ENCODE measurements at places on chromosomes 1 and 21.

- DNase-seq, result peak; percentile 10
Observed at GRCh38 chr1:220527279-220527907, 543 bp upstream of the MARK1 start.

- no peak for DNase-seq
Observed at GRCh38 chr21:35422011-35422410, 372.9 kb upstream of the RUNX1 start.

DNA sequence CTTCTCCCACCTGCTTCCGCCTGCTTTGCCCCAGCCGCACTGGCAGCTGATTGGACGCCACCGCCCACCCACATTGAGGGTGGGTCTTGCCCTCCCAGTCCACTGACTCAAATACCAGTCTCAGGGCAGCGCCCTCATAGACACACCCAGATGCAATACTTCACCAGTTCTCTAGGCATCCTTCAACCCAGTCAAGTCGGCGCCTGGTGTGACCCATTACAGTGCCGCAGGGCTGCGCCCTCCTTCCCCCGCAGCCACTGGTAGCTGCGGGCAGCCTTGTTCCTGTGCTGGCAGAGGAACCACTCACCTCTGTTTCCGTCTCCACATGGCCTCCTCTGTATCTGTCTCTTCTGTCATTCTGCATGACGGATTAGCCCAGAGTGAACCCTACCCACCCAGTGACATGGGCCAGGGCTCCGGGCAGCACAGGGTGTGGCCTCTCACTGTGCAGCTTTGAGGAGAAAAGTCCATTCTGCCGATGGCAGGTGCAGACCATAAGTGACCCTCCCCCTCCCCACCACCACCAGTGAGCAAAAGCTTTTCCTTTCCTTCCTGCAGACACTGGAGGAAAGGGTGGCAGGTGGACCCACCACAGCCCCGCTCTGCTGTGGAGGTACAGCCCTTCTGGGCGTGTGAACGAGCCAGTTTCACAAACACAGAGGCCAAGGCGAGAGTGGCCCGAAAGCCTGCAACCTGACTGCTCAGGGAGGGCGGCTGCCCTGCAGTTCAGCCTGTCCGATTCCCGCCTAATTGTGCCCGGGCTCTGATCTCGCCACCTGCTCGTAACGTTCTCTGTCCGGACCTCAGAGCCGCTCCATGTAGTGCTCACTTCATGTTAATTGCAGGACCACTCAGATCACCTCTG lies 57.1 kb downstream of the FAAP20 start:
- no peak for DNase-seq

GRCh38 chr21:44720170-44720569 lies 8.8 kb upstream of the TSPEAR start:
- no peak for DNase-seq

- no peak for DNase-seq
Observed at GRCh38 chr1:42783092-42783491, 1.7 kb upstream of the TMEM269 start.

GRCh38 chr1:207402744-207403143 lies 51.4 kb upstream of the CR2 start:
- no peak for DNase-seq

GRCh38 chr1:43708002-43708410 lies 670 bp downstream of the ST3GAL3 start:
- no peak for DNase-seq

GRCh38 chr1:90174246-90174645 lies 179.3 kb downstream of the ZNF326 start:
- no peak for DNase-seq

GRCh38 chr21:33070744-33070997 lies 730 bp downstream of the OLIG1 start:
- DNase-seq, result no peak

DNA sequence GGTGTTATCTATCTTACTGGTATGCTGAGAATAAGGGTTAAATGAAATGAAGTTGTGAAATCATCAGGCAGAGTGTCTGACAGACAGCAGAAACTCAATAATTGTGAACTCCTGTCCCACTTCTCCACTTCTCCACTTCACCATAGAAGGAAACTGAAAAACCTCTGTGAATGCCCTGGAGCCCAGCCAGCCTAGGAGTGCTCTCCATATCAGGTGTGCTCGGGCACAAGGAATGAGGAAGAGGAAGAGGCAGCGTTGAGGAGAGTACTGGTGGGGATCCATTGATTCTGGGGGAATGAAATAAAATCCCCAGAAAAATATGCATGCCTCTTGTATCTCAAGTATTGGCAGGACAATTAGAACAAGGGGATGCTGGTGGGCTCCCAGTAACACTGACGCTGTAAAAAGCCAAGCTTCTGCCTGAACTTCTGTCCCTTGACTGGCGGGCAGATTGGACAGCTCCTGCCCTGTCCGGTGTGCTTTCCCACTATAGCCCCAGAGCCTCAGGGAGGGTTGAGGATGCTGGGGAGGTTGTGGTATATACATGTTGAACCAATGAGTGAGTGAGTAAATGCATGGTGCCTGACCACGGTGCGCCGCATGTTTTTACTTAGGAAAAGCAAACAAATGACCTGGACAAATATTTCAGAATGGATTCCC lies 47.7 kb downstream of the NMNAT2 start:
- DNase-seq, result no peak

DNA sequence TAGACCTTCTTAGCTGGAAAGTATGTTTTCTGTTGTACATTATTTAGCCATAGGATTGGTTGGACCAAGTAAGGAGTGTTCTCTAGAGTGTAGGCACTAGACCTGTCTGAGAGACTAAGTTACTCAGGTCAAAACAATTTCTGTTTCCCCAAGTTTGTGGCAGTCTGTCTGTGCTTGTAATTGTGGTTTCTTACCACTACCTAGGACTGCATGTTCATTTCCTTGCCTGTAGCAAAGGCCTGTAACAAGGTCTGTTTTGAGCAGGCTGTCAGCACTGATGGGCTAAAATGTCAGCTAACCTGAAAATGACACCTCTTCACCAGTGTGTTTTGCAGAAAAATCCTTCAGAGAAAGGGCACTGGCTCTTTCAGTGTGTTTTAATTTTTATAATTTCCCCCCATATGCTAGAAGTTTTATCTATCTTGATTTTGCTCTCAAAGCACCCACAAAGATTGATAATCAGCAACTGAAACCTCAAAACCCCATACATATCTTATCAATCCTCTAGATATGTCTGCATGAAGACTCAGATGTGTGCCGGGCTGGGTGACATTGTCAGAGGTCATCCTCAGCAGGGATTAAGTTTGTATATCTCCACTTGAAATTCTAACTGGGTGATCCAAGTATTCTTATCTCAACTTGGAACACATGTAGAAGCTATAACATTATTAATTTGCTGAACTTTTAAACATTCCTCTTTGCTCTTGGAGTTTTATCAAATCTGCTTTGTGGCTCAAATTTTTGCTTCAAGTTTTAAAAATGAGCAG lies 50.7 kb upstream of the ST6GALNAC3 start:
- DNase-seq, result peak; percentile 15

- no peak for DNase-seq
Observed at GRCh38 chr1:157429601-157430240, 122.6 kb downstream of the FCRL5 start.

- no peak for DNase-seq
Observed at GRCh38 chr1:172990598-172991215, 60.0 kb downstream of the TNFSF18 start.

GRCh38 chr1:231214918-231215680 lies 25.9 kb upstream of the GNPAT start:
- peak; percentile 5 for DNase-seq

GRCh38 chr1:223763251-223763650 lies 50.9 kb downstream of the CAPN2 start:
- DNase-seq, result no peak

- DNase-seq, result no peak
Observed at GRCh38 chr1:205928317-205928716, 14.9 kb downstream of the SLC26A9 start.

DNA sequence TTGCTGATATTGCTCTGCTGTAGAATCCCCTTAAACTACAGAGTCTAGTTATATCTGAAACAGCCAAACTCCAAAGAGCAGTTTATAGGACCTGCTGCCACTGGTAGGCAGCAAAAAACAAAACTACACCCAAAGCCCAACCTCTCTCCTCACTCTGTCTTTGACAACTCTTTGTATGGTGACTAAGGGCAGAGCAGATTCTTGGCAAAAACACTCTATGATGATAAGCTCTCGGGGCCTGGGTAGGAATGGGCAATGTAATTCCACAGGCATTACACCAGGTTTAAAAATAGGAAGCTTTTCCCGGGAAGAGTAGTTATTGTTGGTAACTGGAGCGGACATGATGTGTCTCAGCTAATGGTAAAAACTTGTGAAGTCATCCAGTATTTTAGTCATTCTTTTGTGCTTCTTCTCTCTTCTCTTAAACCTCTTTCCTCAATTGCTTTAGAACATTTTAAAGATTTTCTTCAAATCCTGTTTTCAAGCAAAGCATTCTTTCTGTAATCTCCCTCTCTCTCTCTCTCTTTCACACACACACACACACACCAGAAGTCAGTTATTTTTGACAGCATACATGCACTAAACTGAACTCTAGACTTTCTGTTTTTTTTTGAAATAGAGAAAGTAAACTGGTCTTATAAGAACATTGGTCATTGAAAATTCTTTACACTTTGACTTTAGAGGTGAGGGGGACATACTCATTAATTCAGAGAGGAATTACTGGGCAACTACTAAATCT lies 193.5 kb downstream of the PAPPA2 start:
- no peak for DNase-seq

GRCh38 chr1:202158810-202159533 lies 1.4 kb downstream of the PTPN7 start:
- peak; percentile 68 for DNase-seq

- DNase-seq, result no peak
Observed at GRCh38 chr1:1119272-1119890, 3.5 kb upstream of the C1orf159 start.

DNA sequence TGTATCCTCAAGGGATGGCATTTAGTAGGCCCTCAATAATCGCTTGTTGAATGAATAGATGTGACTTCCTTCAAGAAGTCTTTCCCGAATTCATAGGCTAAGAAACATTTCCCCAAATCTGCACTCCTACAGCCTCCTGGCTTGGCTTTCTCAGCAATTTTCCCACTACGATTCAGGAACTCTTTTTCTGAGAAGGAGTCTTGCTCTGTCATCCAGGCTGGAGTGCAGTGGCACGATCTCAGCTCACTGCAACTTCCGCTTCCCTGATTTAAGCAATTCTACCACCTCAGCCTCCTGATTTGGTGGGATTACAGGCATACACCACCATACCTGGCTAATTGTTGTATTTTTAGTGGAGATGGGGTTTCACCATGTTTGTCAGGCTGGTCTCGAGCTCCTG lies 37.9 kb upstream of the IFFO2 start:
- no peak for DNase-seq

GRCh38 chr21:24994717-24995116 lies 612.6 kb downstream of the MRPL39 start:
- no peak for DNase-seq

DNA sequence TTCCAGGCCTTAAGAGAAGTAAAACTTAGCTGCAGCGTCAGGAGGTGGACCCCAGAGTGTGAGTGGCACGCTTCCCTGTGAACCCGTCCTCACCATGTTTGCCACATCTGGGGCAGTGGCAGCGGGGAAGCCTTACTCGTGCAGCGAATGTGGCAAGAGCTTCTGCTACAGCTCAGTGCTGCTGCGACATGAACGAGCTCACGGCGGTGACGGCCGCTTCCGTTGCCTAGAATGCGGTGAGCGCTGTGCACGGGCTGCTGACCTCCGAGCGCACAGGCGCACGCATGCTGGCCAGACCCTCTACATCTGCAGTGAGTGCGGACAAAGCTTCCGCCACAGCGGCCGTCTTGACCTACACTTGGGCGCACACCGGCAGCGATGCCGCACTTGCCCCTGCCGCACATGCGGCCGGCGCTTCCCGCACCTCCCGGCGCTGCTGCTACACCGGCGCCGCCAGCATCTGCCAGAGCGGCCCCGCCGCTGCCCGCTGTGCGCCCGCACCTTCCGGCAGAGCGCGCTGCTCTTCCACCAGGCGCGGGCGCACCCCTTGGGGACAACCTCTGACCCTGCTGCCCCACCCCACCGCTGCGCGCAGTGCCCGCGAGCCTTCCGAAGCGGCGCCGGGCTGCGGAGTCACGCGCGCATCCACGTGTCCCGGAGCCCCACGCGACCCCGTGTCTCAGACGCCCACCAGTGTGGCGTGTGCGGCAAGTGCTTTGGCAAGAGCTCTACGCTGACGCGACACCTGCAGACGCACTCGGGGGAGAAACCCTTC lies 9.3 kb downstream of the ZNF672 start:
- no peak for DNase-seq

DNA sequence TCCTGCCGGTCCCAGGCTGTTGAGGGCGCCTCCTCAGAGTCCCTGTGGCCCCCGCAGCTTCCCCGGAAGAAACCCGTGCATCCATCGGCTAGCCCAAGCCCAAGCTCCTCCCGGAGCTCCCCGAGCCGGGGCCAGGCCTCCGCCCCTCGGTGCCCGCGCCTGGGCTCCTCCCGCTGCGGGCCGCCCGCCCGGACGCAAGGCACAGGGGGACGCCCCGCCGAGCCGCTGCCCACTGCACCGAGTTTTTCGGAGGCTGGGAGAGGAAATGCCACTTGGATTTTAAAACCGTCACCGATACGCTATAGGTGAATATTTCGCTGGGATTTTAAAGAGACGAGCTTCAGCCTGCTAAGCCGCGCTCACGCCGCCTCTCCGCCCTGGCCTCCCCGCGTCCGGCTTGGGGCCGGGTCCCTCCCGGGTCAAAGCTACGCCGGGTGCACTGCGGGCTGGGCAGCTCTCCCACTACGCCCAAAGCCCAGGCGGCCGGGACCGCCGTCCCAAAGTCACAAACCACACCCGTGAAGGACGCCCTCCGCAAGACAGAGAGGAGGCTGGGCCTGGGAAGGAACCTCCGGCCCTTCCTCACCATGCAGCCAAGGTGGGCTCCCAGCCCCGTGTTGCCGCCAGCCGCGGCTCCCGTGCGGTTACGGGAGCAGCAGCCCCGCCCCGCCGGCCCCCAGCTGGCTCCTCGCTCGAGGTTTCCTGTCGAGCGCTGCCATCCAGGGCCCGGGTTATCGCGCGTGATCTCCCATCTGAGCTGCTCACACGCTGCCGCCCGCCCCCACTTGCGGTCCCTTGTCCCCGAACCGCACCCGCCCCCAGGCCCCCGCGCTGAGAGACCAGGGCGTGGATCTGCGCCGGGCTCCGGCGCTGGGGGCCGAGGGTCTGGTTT lies 63.2 kb downstream of the CD247 start:
- DNase-seq, result peak; percentile 87

DNA sequence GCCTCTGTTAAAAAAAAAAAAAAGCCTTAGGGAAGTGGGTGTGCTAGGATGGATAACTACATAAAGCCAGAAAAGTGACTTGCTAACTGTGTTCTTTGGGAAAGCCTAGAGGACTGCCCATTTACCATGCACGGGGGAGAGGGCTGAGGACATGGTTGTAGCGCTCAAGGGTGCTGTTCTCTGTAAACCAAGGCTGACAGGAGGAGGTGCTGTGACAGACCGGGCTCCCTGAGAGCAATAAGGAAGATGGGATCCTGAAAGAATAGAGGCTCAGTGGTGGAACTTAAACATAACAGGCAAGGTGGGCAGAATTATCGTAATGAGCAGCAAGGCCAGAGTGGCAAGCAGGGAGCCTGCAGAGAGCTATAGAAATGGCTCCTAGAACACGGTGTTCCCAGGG lies 98.5 kb upstream of the DISP3 start:
- no peak for DNase-seq

- no peak for DNase-seq
Observed at GRCh38 chr1:75870951-75871350, 61.3 kb downstream of the ASB17 start.

- DNase-seq, result no peak
Observed at GRCh38 chr1:47627016-47627415, 189.2 kb downstream of the FOXD2 start.

Data from activated CD4-positive, alpha-beta T cell treated with anti-CD3 and anti-CD28 coated beads for 48 hours (primary cell).